SIG-M5 (cell line): ENCODE measurements at places on chromosomes 3 and 15.

GRCh38 chr3:72896996-72897757, 9.3 kb downstream of the GXYLT2 start:
- no peak for DNase-seq

- no peak for DNase-seq
Measured at GRCh38 chr3:10855871-10856662, 40.0 kb downstream of the SLC6A11 start.

- no peak for DNase-seq
Measured at GRCh38 chr3:13016083-13016720, 57.0 kb downstream of the IQSEC1 start.

- no peak for DNase-seq
Measured at GRCh38 chr3:132342183-132342582, 25.0 kb downstream of the ACP3 start.

- no peak for DNase-seq
Measured at GRCh38 chr15:68620721-68621527, 42.1 kb downstream of the CORO2B start.

DNA sequence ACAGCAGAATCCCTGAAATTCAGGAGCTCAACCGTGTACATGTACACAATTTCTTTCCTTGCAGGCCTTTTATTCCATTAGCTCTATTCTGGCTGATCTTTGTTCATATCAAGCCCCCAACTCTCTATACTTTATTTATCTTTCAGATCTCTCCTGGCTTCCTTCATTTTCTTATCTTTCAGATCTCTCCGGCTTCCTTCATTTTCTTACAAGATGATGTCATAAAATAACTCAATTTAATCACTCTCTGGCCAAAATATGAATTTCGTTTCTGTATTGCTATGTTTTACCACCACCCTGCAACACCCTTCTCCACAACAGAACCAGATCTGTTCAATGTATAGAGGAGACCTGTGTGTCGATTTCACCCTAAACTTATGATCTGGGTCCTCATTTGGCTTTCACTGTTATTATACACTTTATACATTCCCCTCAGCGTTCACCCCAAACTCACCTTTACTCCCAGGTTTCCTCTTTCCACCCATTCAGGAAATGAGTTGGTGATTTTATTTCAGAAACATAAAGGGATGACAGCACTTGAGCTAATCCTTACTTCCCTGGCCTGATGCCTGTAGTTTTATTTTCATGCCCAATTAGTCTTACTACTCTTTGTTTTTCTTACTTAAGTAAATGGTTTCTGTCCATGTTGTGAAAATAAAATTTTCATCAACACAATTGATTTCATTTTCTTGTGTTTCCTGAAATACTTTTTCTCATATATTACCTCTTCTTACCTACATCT, 195.5 kb downstream of the BCHE start:
- DNase-seq: no peak

- DNase-seq: no peak
Measured at GRCh38 chr3:183637106-183637486, 1.7 kb downstream of the KLHL24 start.

DNA sequence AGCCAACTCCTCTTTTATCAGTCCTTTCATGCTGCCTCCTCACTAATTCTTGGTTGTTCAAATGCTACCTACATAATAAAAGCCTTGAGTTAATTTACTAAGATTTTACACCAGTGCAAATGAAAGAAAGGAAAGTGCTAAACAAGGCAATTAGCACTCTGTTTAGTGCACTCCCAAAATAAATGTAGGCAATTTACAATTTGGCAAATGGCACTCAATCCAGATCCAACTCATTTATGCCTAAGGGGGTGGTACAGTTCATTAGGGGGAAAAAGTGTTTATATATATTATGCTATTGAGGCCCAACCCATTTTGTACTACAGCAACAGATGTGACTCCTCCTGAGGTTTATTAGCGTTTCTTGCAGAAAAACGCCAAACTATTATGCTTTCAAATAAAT, 370.1 kb downstream of the NR2F2 start:
- DNase-seq: no peak
